ENCODE measurements at places on chromosomes 4 and X. TPM values are rescaled to one million over a fixed set of nuclear protein-coding genes. Genes with fewer than 3 reads are reported as not detected.
A peak's percentile ranks its signal among the peaks of the same experiment; 100 is the strongest.

GRCh38 chr4:138576684-138577083 lies 334.5 kb upstream of the SLC7A11 start:
- no peak for DNase-seq
- H3K27ac ChIP-seq, result no peak overlapping the region
- H3K4me1 ChIP-seq, result no peaks in the 10 kb centered on the region

- H3K27me3 ChIP-seq, result no peaks in the 10 kb centered on the region
- H3K36me3 ChIP-seq, result no peaks in the 10 kb centered on the region
- no peak for DNase-seq
- H3K27ac ChIP-seq, result no peak overlapping the region
These were observed 39.3 kb upstream of the XK start for GRCh38 chrX:37646254-37646653.

DNA sequence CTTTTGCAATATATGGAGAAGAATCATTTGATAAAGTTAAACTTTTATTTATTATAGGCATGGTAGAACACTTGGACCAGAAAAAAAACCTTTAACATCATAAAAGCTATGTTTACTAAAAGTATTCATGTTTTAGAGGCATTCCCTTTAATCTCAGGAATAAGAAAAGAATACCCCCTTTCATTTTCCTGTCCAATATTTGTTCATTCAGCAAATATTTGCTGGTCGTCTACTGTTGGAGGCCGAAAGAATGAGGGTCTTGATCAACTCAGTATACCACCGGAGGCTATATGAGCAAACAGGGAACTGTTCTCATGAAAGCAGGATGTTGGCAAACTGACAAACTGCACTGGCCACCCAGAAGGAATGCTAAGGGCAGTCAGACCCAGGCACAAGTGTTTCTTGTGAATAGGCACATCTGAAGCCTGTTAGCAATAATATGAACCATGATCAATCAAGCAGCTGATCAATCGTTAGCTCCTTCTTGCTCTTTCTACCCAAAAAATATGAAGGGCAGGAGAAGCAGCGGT lies 480.8 kb upstream of the FAT1 start:
- no peaks in the 10 kb centered on the region for H3K4me1 ChIP-seq
- H3K27ac ChIP-seq, result no peak overlapping the region
- no peak overlapping the region for H3K4me3 ChIP-seq
- no peaks in the 10 kb centered on the region for H3K36me3 ChIP-seq
- H3K27me3 ChIP-seq, result no peaks in the 10 kb centered on the region

H2BW2 gene
- not detected for total RNA-seq

GRCh38 chr4:179196511-179196910 lies 1754.3 kb upstream of the AGA start:
- no peak for DNase-seq
- no peaks in the 10 kb centered on the region for H3K27me3 ChIP-seq
- H3K36me3 ChIP-seq, result no peaks in the 10 kb centered on the region
- no peak overlapping the region for H3K4me3 ChIP-seq
- no peak overlapping the region for H3K27ac ChIP-seq

GRCh38 chr4:699816-700580 lies 5.6 kb upstream of the PCGF3 start:
- no peak overlapping the region for H3K4me3 ChIP-seq
- H3K27ac ChIP-seq, result no peak overlapping the region
- H3K36me3 ChIP-seq, result no peaks in the 10 kb centered on the region
- no peak for DNase-seq
- no peaks in the 10 kb centered on the region for H3K27me3 ChIP-seq
- H3K4me1 ChIP-seq, result no peaks in the 10 kb centered on the region

- no peaks in the 10 kb centered on the region for H3K4me1 ChIP-seq
- no peaks in the 10 kb centered on the region for H3K27me3 ChIP-seq
- H3K36me3 ChIP-seq, result no peaks in the 10 kb centered on the region
- no peak for DNase-seq
These were observed 82.2 kb downstream of the FNIP2 start for GRCh38 chr4:158850800-158851644.

UCHL1 gene
- 48.5 TPM for total RNA-seq

DNA sequence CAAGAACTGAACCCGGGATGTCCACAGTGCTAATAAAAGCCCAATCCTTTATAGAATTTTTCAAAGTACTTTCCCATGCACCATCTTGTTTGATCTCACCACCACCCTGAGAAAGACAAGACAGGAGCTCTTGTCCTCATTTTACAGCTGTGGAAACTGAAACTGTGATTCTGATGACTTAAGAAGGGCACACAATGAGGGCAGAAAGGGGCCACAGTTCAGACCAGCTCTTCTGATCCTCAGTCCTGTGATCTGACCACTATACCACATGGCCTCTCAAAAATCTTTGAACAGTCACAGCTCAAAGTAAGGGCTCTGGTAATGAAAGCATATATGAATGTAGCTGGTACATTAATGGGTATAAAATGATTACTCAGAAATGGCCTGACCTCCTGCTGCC lies 127.3 kb upstream of the CPEB2 start:
- no peak for DNase-seq
- no peak overlapping the region for H3K27ac ChIP-seq
- H3K4me1 ChIP-seq, result no peaks in the 10 kb centered on the region
- H3K27me3 ChIP-seq, result no peaks in the 10 kb centered on the region
- no peaks in the 10 kb centered on the region for H3K36me3 ChIP-seq
- no peak overlapping the region for H3K4me3 ChIP-seq

DNA sequence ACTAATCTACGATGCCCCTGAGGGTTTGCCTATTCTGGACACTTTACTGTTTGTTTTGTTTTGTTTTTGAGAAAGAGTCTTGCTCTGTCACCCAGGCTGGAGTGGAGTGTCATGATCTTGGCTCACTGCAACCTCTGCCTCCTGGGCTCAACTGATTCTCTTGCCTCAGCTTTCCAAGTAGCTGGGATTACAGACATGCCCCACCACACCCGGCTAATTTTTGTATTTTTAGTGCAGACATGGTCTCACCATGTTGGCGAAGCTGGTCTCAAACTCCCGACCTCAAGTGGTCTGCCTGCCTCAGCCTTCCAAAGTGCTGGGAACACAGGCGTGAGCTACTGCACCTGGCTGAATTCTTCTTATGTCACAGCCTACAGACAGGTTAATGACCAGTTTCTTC lies 70.7 kb downstream of the MFAP3L start:
- DNase-seq, result no peak
- no peaks in the 10 kb centered on the region for H3K36me3 ChIP-seq
- H3K4me1 ChIP-seq, result no peaks in the 10 kb centered on the region
- H3K27me3 ChIP-seq, result no peaks in the 10 kb centered on the region

DNA sequence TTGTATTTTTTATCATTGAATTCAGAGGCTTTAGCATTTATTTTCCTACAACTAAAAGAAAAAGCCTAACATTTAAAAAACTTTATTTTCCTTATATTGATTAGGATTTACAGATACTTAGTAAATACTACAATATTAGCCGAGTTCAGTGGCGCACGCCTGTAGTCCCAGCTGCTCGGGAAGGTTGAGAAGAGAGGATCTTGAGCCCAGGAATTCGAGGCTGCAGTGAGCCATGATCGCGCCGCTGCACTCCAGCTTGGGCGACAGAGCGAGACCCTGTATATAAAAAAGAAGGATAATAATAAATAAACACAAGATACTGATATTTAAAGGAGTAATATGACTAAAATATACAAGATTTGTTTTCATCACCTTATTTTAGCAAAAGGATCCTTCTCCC lies 681 bp upstream of the UPF3B start:
- H3K4me1 ChIP-seq, result no peaks in the 10 kb centered on the region
- no peaks in the 10 kb centered on the region for H3K36me3 ChIP-seq
- H3K4me3 ChIP-seq, result peak overlapping the region; percentile 24
- H3K27me3 ChIP-seq, result no peaks in the 10 kb centered on the region
- no peak for DNase-seq

MAGEB2 gene
- total RNA-seq, result not detected

GRCh38 chr4:15457406-15458201 lies 12.1 kb upstream of the CC2D2A start:
- H3K27me3 ChIP-seq, result no peaks in the 10 kb centered on the region
- no peak overlapping the region for H3K4me3 ChIP-seq
- no peaks in the 10 kb centered on the region for H3K36me3 ChIP-seq
- H3K4me1 ChIP-seq, result peaks cover 5% of the 10 kb centered on the region

PLAC8 gene
- total RNA-seq, result 15.4 TPM

DNA sequence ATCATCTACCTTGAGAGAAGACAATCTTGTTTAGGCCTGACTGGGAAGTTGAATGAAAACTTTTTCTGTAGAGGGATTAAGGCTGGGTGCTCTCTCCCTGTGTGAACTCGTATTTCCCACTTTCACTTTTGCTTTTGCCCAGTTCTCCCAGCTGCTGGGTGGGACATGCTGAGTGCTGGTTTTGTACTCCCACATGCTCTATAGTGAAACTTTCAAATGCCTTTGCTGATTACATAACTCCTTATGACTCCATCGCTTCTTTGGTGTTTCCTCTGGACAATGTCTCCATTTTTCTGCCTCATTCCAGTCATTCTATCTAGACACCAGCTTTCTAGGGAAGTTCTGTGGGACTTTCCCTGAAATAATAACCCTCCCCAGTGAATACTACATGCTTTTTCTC lies 100.5 kb downstream of the CLNK start:
- peaks cover 1% of the 10 kb centered on the region for H3K4me1 ChIP-seq
- H3K27ac ChIP-seq, result peak overlapping the region; percentile 6
- no peaks in the 10 kb centered on the region for H3K36me3 ChIP-seq
- H3K4me3 ChIP-seq, result peak overlapping the region; percentile 20
- no peaks in the 10 kb centered on the region for H3K27me3 ChIP-seq

DNA sequence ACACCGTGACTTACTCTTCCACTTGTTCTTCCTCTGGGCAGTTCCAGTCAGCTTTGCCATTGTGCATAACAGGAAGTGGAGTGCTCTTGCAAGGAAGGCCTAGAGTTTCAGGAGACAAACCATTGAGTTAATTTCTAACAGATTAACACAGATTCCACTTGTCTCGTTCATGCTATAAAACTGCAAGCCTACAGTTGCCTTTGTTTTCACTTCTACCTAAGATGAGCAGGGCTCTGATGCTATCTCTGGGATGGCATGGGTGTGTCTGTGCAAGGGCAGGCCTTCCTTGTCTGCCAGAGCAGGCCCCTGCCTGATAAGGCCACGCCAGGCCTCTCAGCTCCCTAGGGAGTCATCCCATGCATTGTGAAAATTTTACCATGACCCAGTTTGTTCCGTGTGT lies 67.7 kb upstream of the PGRMC2 start:
- H3K36me3 ChIP-seq, result no peaks in the 10 kb centered on the region
- H3K4me1 ChIP-seq, result peaks cover 8% of the 10 kb centered on the region
- no peaks in the 10 kb centered on the region for H3K27me3 ChIP-seq

SLIT2 gene
- total RNA-seq, result 17.7 TPM

- no peaks in the 10 kb centered on the region for H3K4me1 ChIP-seq
- no peak overlapping the region for H3K4me3 ChIP-seq
- DNase-seq, result no peak
- no peaks in the 10 kb centered on the region for H3K36me3 ChIP-seq
- H3K27me3 ChIP-seq, result no peaks in the 10 kb centered on the region
- no peak overlapping the region for H3K27ac ChIP-seq
These were observed 35.7 kb downstream of the PARM1 start for GRCh38 chr4:74968456-74969164.

DNA sequence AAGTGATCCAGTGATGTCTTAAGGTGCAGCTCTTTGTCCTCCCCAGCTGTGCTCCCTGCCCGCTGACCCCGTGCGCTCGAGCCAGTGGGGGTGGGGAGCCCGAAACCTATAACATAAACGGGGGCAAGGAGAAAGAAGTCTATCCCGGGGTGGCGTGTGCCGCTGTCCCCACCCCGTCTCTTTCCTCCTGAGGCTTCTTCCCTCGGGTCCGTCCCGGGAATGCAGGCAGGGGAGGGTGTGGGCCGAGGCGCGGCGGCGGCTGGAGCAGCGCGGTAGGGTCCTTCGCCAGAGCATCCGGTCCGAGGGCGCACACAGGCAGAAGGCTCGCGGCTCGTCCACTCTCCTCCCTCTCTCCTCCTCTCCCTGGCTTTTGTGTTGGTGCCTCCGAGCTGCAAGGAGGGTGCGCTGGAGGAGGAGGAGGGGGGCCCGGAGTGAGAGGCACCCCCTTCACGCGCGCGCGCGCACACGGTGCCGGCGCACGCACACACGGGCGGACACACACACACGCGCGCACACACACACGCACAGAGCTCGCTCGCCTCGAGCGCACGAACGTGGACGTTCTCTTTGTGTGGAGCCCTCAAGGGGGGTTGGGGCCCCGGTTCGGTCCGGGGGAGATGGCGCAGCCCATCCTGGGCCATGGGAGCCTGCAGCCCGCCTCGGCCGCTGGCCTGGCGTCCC lies at the start of gene RAB33A:
TSS of gene RAB33A (plus strand) at position 517 of the 681 bp plus-strand sequence. CDS start at position 618, 101 bp downstream.
- H3K4me1 ChIP-seq, result no peaks in the 10 kb centered on the region
- H3K36me3 ChIP-seq, result no peaks in the 10 kb centered on the region
- peak within 1 kb of the TSS; percentile 36 for H3K27ac ChIP-seq
- peak within 1 kb of the TSS; percentile 29 for H3K4me3 ChIP-seq

Measured in ovary (tissue), 10 donors.